ENCODE measurements at places on chromosomes 6 and 20. TPM values are rescaled to one million over a fixed set of nuclear protein-coding genes. Genes with fewer than 3 reads are reported as not detected.

The GJA10 gene
- polyA plus RNA-seq, result not detected

The ELOVL2 gene
- polyA plus RNA-seq, result 0.07 TPM

The REM1 gene
- not detected for polyA plus RNA-seq

The SNX9 gene
- 27.1 TPM for polyA plus RNA-seq
